ENCODE measurements at places on chromosomes 5 and 9. TPM values are rescaled to one million over a fixed set of nuclear protein-coding genes. Genes with fewer than 3 reads are reported as not detected.
A peak's percentile ranks its signal among the peaks of the same experiment; 100 is the strongest.

SPINK5 gene
- total RNA-seq = not detected

NRARP gene
- 2.6 TPM for total RNA-seq

NDST1 gene
- total RNA-seq = 0.95 TPM

TNC gene
- 0.20 TPM for total RNA-seq

NSA2 gene
- 97.5 TPM for total RNA-seq

PAEP gene
- total RNA-seq = not detected

- DNase-seq = no peak
- no peak overlapping the region for H3K27ac ChIP-seq
- H3K4me3 ChIP-seq = no peak overlapping the region
- H3K27me3 ChIP-seq = peaks cover 3% of the 10 kb centered on the region
These were observed 102.2 kb downstream of the KLF4 start for GRCh38 chr9:107387409-107387808.

- H3K27ac ChIP-seq = no peak overlapping the region
- no peaks in the 10 kb centered on the region for H3K4me1 ChIP-seq
- H3K36me3 ChIP-seq = no peaks in the 10 kb centered on the region
- DNase-seq = no peak
- no peak overlapping the region for H3K4me3 ChIP-seq
These were observed 412.8 kb upstream of the IRX4 start for GRCh38 chr5:2295476-2295875.

- H3K36me3 ChIP-seq = peaks cover 3% of the 10 kb centered on the region
- no peaks in the 10 kb centered on the region for H3K4me1 ChIP-seq
- no peak overlapping the region for H3K27ac ChIP-seq
- H3K27me3 ChIP-seq = no peaks in the 10 kb centered on the region
- no peak for DNase-seq
These were observed 59.6 kb upstream of the CPLANE1 start for GRCh38 chr5:37308793-37309192.

DNA sequence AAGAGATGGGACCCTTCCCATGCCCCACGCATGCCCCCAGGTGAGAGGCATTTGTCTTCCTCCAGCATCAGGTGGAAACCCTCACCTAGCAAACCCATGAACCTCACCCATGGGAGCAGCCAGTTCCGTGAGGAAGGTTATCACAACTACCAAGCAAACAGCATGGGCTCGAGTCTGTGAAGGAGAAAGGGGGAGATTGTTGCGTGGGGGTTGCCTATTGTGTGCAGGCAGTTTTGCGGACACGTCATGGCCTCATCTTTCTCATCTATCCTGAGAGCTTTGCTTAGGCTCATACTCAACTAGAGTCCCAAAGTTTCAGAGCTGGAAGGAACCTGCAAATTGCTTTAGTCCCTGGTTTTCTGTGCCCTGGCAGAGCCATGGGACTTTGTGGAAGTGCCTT is 73.6 kb upstream of the TGFBR1 start:
- H3K36me3 ChIP-seq = no peaks in the 10 kb centered on the region
- no peak for DNase-seq
- H3K4me3 ChIP-seq = no peak overlapping the region
- H3K27ac ChIP-seq = no peak overlapping the region

GRCh38 chr5:78661044-78661443 is 12.5 kb upstream of the LHFPL2 start:
- no peaks in the 10 kb centered on the region for H3K4me1 ChIP-seq
- no peak overlapping the region for H3K27ac ChIP-seq
- no peaks in the 10 kb centered on the region for H3K36me3 ChIP-seq
- H3K4me3 ChIP-seq = no peak overlapping the region

DNA sequence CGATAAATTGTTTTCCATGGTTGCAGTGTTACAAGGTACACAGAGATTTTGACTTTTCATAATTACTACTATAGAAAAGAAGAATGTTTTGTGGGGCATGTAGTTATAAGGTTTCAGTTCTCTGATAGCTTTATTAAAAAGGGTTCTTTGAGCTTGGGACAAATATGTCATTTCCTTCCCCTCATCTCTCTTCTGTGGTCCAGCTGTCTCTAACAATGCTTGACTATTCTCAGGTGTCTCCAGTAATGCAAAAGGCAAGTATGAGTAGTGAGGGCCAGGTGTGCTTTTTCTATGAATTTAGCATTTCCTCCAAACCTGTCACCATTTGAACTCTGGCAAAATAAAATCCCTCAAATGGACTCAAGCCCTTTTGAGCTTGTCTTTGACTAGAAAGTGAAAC is 84.3 kb downstream of the SLF1 start:
- H3K27ac ChIP-seq = no peak overlapping the region
- DNase-seq = no peak
- no peaks in the 10 kb centered on the region for H3K4me1 ChIP-seq
- peaks cover 5% of the 10 kb centered on the region for H3K36me3 ChIP-seq
- no peak overlapping the region for H3K4me3 ChIP-seq

DNA sequence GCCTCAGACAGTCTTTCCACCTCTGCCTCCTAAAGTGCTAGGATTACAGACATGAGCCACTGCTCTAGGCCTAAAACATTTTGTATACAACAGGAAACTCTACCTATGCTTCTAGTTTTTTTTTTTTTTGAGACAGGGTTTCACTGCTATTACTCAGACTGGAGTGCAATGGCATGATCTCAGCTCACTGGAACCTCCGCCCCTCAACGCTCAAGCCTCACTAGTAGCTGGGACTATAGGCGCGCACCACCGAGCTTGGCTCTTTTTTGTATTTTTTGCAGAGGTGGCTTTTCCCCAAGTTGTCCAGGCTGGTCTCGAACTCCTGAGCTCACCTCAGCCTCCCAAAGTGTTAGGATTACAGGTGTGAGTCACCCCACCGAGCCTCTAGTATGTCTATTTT is 5.4 kb downstream of the HSPA9 start:
- peaks cover 15% of the 10 kb centered on the region for H3K36me3 ChIP-seq
- DNase-seq = no peak
- H3K27me3 ChIP-seq = no peaks in the 10 kb centered on the region
- H3K4me1 ChIP-seq = peaks cover 9% of the 10 kb centered on the region

- peaks cover 5% of the 10 kb centered on the region for H3K4me1 ChIP-seq
- H3K4me3 ChIP-seq = no peak overlapping the region
- DNase-seq = no peak
- no peak overlapping the region for H3K27ac ChIP-seq
- no peaks in the 10 kb centered on the region for H3K27me3 ChIP-seq
- no peaks in the 10 kb centered on the region for H3K36me3 ChIP-seq
These were observed 52.2 kb upstream of the GRAMD2B start for GRCh38 chr5:126370796-126371718.

DNA sequence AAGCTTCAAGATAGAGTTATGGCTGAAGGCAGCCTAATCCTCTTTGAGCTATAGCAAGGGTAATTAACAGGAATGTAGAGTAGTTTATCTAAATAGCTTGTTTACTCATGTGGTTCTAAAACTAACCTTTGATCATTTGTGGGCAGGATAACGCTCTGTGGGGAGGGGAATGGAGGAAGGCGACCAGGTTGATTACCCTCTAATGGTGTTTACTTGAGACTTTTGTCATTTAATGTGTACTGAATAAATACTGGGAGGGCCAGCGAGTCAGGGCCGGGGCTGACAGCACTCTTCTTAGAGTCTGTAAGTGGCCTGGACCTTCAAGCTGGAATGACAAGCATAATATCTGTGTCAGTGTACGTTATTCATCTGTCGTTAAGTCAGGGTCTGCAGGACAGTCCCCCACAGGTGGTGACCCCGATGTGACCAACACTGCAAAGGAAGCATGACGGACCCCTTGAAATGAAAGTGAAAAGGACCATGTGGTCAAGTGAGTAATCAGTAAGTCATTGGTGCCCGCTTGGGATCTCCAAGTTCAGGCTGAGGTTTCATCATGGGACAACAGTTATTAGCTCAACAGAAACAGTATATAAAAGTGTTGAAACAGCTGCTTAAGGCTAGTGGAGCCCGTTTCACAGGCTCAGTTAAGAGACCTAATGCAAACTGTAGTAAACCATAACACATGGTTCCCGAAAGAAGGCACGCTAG is 162.6 kb downstream of the CPLANE1 start:
- H3K4me3 ChIP-seq = no peak overlapping the region
- H3K27ac ChIP-seq = no peak overlapping the region
- H3K36me3 ChIP-seq = no peaks in the 10 kb centered on the region
- DNase-seq = no peak
- H3K4me1 ChIP-seq = no peaks in the 10 kb centered on the region
- no peaks in the 10 kb centered on the region for H3K27me3 ChIP-seq

DNA sequence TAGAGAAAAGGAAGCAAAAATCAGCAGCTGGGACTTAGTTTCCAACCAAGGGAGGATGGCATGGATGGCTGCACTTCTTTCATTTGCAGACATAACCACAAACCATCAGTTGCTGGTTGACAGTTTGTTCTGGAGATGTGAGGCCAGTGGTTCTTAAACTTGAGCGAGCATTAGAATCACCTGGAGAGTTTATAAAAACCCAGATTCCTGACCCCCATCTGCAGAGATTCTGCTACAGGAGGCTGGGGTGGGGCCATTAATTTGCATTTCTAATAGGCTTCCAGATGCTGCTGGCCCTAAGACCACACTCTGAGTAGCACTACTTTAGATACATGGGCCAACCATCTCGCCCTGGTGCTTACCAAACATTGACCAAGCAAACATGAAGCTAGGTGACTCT is 60.8 kb downstream of the MARCHF3 start:
- no peaks in the 10 kb centered on the region for H3K27me3 ChIP-seq
- peaks cover 18% of the 10 kb centered on the region for H3K4me1 ChIP-seq
- H3K27ac ChIP-seq = no peak overlapping the region
- DNase-seq = no peak
- no peaks in the 10 kb centered on the region for H3K36me3 ChIP-seq

GRCh38 chr5:68189171-68189570 is 26.4 kb upstream of the PIK3R1 start:
- H3K27me3 ChIP-seq = no peaks in the 10 kb centered on the region
- H3K36me3 ChIP-seq = no peaks in the 10 kb centered on the region
- no peak overlapping the region for H3K4me3 ChIP-seq
- no peaks in the 10 kb centered on the region for H3K4me1 ChIP-seq
- H3K27ac ChIP-seq = no peak overlapping the region

- no peaks in the 10 kb centered on the region for H3K36me3 ChIP-seq
- no peaks in the 10 kb centered on the region for H3K27me3 ChIP-seq
- no peak for DNase-seq
- H3K4me3 ChIP-seq = no peak overlapping the region
- no peaks in the 10 kb centered on the region for H3K4me1 ChIP-seq
These were observed 460.8 kb upstream of the SMARCA2 start for GRCh38 chr9:1554081-1555035.

- H3K4me1 ChIP-seq = no peaks in the 10 kb centered on the region
- H3K27ac ChIP-seq = no peak overlapping the region
- H3K36me3 ChIP-seq = peaks cover 6% of the 10 kb centered on the region
- no peaks in the 10 kb centered on the region for H3K27me3 ChIP-seq
- no peak for DNase-seq
- no peak overlapping the region for H3K4me3 ChIP-seq
These were observed 28.9 kb downstream of the FNIP1 start for GRCh38 chr5:131767891-131768290.

- no peak overlapping the region for H3K4me3 ChIP-seq
- peaks cover 8% of the 10 kb centered on the region for H3K36me3 ChIP-seq
- no peak overlapping the region for H3K27ac ChIP-seq
- peaks cover 20% of the 10 kb centered on the region for H3K4me1 ChIP-seq
- no peaks in the 10 kb centered on the region for H3K27me3 ChIP-seq
These were observed 42.3 kb downstream of the CAMK4 start for GRCh38 chr5:111266491-111266890.

DNA sequence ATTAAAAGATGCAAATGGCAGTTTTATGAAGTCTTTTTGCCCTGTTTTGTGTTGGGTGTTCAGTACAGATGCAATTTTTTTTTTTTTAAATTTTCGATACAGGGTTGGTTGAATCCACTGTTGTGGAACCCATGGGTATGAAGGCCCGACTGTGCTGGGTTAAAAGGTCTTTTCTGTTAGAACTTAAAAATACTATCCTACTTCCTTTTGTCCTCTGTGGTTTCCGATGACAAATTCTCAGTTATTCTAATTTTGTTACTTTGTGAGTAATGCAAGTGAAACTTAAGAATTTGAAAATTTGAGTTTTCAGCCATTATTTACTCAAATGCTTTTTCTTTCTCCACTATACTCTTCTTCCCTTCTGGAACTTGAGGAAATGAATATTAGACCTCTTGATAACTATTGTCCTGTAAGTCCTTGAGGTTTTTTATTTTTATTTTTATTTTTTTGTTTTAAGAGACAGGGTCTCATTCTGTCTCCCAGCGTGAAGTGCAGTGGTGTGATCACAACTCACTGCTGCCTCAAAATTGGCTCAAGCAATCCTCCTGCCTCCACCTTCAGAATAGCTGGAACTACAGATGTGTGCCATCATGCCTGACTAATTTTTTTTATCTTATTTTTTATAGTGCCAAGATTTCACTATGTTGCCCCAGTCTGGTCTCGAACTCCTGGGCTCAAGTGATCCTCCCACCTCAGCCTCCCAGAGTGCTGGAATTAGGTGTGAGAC is 67.5 kb downstream of the ZCCHC7 start:
- no peak for DNase-seq
- H3K4me1 ChIP-seq = peaks cover 7% of the 10 kb centered on the region
- peak overlapping the region; percentile 25 for H3K27ac ChIP-seq
- H3K27me3 ChIP-seq = no peaks in the 10 kb centered on the region
- H3K4me3 ChIP-seq = no peak overlapping the region

- H3K4me1 ChIP-seq = peaks cover 40% of the 10 kb centered on the region
- no peak for DNase-seq
- H3K27me3 ChIP-seq = no peaks in the 10 kb centered on the region
- no peak overlapping the region for H3K4me3 ChIP-seq
- H3K36me3 ChIP-seq = peaks cover 39% of the 10 kb centered on the region
These were observed 108.0 kb downstream of the EHMT1 start for GRCh38 chr9:137726764-137727163.

- no peaks in the 10 kb centered on the region for H3K27me3 ChIP-seq
- peak within 1 kb of the TSS; percentile 83 for H3K27ac ChIP-seq
- peak within 1 kb of the TSS; percentile 87 for H3K4me3 ChIP-seq
- peak; percentile 68 for DNase-seq
These were observed at the start of gene NNT for GRCh38 chr5:43602461-43603343. Gene NNT (plus strand): TSS chr5:43603180. CDS start chr5:43609196, 6,016 bp downstream.

- H3K27me3 ChIP-seq = no peaks in the 10 kb centered on the region
- peaks cover 67% of the 10 kb centered on the region for H3K4me1 ChIP-seq
- H3K4me3 ChIP-seq = peak overlapping the region; percentile 19
- H3K36me3 ChIP-seq = no peaks in the 10 kb centered on the region
- peak; percentile 61 for DNase-seq
These were observed 48.6 kb downstream of the RGS3 start for GRCh38 chr9:113511856-113512761.

DNA sequence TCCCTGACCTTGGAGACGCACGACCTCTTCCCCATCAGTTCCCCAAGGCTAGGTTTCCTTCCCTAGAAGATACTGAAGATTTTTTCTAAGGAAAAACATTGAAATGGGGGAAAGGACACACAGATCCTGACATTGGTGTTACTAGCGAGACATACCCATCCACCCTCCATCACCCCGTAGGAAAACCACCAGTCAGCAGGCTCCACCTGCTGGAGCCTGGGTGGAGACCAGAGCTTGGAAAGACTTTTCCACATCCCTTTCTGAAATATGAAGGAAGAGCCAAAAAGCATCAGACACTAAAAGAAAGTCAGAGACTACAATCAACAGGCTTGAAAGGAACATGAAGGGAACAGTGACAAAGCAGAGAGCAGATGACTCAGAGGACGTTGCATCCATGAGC is 638.0 kb downstream of the IRX1 start:
- H3K27ac ChIP-seq = no peak overlapping the region
- no peaks in the 10 kb centered on the region for H3K36me3 ChIP-seq
- H3K4me3 ChIP-seq = no peak overlapping the region
- no peaks in the 10 kb centered on the region for H3K27me3 ChIP-seq
- DNase-seq = no peak
- no peaks in the 10 kb centered on the region for H3K4me1 ChIP-seq

Data from T-cell (primary cell).